Stimulated activated CD8-positive, alpha-beta memory T cell treated with anti-CD3 and anti-CD28 coated beads, Interleukin-7, amount 100 ng/mL, for 4 hours (primary cell): ENCODE measurements at places on chromosomes 13 and 19.

- no peak for DNase-seq
Observed at GRCh38 chr13:22050951-22051563, 380.2 kb downstream of the FGF9 start.

DNA sequence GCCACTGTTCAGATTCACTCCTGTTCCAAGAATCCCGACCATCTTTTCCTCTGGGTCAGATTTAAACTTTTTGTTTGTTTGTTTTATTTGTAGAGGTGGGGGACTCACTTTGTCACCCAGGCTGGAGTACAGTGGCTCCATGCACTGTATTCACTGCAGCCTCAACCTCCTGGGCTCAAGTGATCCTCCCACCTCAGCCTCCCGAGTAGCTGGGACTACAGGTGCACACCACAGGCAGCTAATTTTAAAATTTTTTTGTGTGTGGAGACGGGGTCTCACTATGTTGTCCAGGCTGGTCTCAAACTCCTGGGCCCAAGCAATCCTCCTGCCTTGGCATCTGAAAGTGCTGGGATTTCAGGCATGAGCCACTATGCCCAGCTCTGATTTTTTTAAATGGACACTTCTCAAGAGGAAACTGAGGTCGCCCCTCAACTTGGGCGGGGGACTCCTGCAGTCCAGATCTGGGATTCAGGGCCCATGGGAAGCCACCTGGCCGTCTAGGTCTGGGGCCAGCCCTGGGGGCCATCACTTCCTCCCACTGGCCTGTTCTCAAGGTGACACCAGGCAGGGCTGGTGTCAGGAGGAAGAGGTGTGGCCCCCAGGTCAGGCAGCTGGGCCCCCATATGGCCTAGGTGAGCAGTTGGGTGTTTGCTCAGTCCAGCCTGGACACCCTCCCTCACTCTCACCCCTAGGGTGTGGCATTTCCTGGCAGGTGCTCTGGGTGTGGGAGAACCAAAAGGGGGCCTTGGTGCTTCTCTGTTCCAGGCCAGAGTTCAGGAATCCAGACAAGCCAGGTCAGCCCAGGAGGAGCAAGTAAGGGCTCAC is 1.3 kb downstream of the B3GNT3 start:
- DNase-seq, result no peak

DNA sequence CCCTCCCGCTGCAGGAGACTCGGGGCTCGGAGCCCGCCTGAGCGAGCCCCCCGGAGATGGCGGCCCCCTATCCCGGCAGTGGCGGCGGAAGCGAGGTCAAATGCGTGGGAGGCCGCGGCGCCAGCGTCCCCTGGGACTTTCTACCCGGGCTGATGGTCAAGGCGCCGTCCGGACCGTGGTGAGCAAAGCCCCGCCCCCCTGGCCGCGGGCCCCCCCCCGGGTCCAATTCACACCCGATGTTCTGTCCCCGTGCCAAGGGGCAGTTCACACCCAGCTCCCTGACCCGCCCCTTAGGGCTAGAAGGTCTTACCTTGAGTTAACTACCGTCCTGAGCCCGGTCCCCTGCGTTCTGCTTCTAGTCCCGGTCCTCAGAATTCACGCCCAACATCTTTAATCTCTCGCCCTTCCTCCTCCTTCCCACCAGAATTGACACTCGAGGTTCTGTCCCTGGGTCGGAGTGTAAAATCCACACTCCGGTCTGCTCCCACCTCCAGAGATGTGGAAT is 1.4 kb downstream of the NPAS1 start:
- DNase-seq, result no peak

GRCh38 chr13:53638040-53638439 is 609.4 kb downstream of the OLFM4 start:
- no peak for DNase-seq

- no peak for DNase-seq
Observed at GRCh38 chr19:29678484-29679106, 13.3 kb downstream of the PLEKHF1 start.

DNA sequence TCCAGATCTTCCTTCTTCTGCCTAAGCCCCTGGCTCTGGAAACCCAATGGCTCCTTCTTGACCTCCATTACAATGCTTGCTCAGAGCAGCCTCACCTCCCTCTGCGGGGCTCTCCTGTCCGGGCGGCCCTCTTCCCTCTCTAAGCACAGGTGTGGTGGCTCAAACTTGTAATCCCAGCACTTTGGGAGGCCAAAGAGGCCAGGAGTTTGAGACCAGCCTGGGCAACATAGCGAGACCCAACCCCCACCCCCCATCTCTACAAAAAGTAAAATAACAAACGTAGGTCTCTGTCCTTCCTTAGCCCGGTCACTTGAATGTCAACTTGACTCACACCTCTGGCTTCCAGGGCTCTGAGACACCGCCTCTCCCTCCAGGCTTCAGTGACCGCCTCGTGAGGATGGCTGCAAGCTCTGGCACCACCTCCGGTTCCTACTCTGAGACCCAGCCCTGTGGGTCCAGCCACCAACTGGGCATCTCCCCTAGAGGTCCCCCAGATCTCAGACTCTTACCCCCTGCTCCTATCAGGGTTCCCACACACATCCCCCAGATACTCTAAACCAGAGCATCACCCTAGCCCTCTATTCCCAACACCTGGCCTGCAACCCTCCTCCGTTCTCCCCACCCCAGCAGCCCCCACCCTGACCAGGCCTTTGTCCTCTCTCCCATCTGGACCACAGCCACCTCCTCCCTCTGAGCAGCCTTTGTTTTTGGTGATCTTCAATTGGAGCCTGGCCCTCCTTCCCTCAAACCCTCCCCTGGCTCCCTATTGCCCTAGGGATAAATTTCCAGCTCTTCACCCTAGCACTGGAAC is 4.7 kb upstream of the TLE2 start:
- no peak for DNase-seq

GRCh38 chr19:33704271-33704670 is 82.5 kb downstream of the CHST8 start:
- DNase-seq, result no peak

GRCh38 chr19:33000510-33000909 is 28.5 kb downstream of the FAAP24 start:
- DNase-seq, result no peak

- no peak for DNase-seq
Observed at GRCh38 chr13:105663182-105663581, 872.3 kb downstream of the EFNB2 start.

GRCh38 chr13:26458196-26458749 is 99.2 kb upstream of the WASF3 start:
- no peak for DNase-seq

GRCh38 chr19:58091251-58091995 is 6.6 kb downstream of the ZSCAN18 start:
- DNase-seq, result no peak

GRCh38 chr13:109626386-109627171 is 159.8 kb downstream of the IRS2 start:
- no peak for DNase-seq

DNA sequence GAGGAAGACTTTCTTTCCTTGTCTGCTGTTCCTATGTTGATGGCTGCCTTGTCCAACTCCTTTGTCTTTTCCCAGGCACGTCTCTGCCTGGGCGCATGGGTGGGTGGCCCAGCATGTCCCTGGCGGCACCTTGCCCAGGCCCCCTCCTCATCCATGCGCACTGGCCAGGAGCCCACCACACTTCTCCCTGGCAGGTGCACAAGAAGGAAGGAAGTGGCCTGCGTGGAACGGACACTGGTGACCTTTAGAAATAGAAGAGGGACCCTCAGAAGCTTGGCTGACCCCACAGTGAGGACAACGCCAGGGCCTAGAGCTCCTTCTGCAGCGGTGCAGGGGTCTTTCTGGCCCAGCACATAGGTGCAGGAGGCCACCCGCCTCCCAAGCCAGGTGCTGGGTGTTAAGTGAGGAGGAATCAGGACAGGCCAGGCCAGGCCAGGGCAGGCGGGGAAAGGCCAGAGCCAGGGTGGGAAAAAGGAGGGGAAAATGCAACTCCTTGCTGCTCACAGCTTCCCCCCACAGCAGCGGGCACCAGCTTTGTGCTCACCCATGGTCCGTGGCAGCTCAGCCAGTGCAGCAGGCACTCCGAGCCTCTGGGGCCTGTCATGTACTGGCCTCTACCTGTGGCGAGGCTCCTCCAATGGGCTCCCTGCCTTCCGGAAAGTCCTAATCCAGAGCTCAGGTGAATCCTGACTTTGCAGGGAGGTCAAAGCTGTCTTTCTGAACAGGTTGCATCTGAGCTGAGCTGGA is 104.0 kb downstream of the SOX1 start:
- DNase-seq, result no peak
